ENCODE measurements at places on chromosomes 3 and 15.
A peak's percentile ranks its signal among the peaks of the same experiment; 100 is the strongest.

DNA sequence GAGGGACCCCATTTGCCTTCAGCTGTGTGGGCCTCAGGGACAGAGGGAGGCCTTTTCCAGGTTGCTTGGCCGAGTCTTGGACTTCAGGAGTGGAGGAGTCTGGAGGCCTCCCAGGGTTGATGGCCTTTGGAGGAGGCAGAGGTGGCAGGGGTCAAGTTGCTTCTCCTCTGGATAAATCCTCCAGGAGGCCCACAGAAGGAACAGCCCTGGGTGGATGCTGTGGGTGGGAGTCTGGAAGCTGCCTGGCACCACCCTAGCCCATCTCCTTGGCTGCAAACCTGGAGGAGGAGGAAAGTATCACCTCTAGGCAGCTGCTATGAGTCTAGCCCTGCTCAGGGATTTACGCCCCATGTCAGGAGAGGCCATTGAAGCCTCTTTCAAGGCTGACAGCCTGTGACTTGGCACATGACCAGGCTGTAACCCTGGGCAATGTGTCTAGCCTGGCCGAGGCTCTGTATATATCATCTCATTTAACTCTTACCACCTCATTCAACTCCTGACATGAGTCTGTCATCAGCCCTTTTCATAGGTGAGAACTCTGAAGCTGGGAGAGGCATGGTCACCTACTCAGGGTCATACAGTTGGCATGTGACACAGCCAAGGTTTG lies 2.9 kb upstream of the PRKCD start:
- DNase-seq: no peak

GRCh38 chr15:39227001-39227400 lies 353.9 kb upstream of the THBS1 start:
- no peak for DNase-seq

- no peak for DNase-seq
Measured at GRCh38 chr15:90493647-90494046, 36.1 kb upstream of the CRTC3 start.

DNA sequence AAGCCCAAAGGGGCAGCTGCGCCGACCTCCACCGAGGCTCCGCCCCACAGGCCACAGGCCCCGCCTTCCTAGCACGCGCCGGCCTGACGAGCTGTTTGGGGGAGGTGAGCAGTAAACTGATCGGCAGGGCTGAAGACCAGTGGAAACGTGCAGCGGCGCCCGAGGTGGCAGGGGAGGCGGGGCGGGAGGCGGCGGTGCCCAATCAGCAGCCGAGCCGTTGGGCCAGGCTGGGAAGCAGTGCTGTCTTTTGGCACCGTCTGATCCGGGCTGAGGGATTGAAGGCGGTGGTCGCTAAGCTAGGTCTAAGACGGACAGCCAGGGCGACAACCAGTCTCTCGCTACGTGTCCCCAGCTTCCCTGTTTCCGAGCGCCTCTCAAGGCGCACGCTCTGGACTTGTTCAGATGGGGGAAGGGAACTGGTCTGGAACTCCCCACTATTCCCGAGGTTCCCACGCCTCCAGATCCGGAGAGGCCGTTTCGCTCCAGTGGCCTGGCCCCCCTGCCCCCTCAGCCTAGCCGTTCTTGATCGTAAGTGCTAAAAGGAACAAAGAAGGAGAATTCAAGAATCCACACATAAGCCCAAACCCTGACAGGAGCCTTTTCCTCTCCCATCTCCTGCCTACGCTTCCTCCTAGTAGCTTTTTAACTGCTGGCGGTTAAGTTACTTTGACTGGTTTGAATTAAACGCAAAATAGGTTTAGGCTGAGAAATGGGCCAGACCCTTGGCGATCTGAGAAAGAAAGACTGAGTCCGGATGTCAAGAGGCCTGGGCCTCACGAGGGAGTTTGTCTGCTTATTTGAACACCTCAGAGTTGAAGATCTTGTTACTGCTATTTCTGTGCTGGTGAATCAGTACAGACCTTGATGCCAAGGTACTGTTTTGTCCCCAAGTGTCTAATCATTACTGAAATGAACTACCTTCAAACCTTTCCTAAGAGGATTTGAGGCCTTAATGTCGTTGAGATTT lies at the start of gene FMN1:
TSS of gene FMN1 (minus strand) at position 11 of the 967 bp plus-strand sequence. CDS start 39,800 bp downstream, outside the sequence.
- peak; percentile 79 for DNase-seq

DNA sequence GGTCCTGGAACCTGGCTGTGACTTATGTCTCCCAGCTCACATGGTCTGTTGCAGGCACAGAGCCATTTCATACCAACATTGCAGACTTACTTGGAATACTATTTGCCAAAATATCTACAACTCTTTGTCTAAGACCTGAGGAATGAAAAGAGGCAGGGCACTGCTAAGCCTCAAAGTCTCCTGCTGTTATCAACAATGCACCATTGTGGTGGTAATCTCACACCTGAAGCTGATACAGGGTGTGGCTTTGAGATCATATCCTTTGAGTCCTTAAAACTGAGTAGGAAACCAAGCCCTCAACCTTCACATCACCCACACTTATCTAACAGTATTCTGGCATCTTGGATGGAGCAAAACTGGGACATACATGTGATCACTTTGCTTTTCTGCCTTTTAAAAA lies 782.0 kb downstream of the EPHA3 start:
- DNase-seq: no peak

DNA sequence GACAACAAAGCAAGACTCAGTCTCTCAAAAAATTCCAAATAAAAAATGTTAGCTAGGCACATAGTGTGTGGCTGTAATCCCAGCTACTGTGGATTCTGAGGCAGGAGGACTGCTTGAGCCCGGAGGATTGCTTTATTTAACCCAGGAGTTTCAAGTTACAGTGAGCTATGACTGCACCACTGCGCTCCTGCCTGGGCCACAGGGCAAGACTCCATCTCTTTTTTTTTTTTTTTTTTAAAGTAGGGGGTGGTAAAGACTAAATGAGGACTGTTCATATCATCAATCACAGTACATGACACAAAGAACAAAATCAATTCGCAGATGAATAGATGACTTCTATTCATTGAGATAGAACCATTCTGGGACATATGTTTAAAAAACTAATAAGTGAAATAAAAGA lies 48.1 kb downstream of the ACAP2 start:
- DNase-seq: no peak

- no peak for DNase-seq
Measured at GRCh38 chr3:101970905-101971304, 121.6 kb downstream of the NFKBIZ start.

DNA sequence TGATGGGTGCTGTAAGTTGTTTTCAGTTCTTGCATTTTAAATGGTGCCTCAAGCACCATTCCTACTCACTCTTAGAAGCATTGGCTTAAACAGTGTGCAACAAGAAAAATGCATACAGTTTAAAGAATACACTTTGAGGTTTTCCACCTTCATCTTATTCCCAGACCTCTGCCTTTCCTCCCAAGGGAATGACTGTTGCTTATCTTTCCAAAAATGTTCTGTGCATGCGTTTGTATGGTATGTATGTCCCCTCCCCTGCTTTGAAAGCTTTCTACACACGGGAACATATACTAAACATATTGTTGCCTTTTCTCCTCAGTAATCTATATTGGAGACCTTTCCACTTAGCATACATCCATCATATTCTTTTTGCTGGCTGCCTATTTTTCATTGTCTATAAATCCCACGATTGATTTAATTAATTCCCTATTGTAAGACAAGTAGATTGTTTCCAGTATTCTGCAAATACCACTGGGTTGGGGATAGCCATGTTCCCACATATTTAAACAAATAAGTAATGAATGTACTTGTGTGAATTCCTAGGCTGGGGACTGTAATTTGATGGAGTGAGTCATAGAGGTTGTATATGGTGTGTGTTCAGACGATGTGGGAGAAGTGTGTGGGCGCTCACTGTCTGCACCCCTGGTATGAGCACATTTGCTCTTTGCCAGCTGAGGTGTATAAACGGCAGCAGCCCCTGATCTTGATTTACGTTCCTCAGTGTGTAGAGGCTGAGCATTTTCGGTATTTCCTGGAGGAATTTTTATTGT lies 5.8 kb downstream of the TRAK1 start:
- no peak for DNase-seq

DNA sequence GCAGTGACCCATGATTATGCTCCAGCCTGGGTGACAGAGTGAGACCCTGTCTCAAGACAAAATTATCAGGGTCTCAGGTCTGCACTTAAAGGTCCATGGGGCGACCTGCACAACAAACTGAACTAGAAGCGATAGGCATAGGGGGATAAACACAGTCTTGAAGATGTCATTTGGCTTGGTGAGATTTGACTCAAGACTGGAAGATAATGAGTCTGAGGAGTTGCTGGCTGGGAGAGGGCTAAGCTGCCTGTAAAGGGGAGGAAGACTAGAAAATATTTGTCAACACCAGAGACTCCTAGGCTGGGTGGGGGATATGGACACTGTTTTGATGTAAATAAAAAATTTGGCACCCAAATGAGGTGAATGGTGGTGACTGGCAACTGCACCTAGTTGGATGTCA lies 19.8 kb downstream of the GHRL start:
- no peak for DNase-seq

DNA sequence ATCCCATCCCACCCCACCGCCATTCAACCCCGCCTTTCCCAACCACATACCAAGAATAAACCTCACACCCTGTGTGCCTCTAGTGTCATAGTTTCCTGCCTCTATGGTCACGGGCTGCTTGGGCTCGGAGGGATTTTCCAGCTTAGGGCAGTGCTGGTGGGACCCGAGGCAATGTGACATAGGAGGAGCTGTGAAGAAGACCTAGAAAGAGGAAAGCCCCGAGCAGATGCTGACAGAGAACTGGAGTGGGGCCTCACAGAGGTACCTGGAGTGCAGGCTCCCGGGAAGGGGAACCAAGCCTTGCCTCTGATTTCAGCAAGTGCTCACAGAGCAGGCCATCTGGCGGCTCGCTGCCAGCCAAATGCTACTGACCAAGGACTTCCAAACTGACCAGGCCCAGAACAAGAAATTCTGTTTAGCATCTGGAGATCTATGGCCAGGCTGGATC lies 27.5 kb downstream of the BHLHE40 start:
- DNase-seq: peak; percentile 43

- DNase-seq: no peak
Measured at GRCh38 chr3:57999417-58000115, 8.7 kb upstream of the FLNB start.

DNA sequence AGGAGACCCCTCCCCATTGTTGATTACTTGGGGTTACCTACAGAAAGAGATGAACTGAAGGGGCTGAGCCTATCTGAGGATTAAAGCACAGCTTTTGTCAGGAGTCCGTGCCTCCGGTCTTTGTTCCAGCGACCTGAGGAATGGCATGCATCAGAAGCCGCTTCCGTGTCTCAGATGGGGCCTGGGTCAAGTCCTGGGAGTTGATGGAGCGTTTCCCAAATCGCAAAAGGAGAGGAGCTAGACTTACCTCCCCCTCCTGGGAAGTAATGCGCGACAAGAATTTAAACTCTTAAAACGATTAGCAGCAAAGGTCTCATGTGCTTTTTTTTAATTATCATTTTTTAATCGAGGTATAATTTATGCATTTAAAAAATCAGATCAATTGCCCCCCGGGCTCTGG lies 983 bp upstream of the ALDH1A3 start:
- DNase-seq: no peak

- DNase-seq: no peak
Measured at GRCh38 chr15:75531041-75531450, 48.1 kb downstream of the PTPN9 start.

DNA sequence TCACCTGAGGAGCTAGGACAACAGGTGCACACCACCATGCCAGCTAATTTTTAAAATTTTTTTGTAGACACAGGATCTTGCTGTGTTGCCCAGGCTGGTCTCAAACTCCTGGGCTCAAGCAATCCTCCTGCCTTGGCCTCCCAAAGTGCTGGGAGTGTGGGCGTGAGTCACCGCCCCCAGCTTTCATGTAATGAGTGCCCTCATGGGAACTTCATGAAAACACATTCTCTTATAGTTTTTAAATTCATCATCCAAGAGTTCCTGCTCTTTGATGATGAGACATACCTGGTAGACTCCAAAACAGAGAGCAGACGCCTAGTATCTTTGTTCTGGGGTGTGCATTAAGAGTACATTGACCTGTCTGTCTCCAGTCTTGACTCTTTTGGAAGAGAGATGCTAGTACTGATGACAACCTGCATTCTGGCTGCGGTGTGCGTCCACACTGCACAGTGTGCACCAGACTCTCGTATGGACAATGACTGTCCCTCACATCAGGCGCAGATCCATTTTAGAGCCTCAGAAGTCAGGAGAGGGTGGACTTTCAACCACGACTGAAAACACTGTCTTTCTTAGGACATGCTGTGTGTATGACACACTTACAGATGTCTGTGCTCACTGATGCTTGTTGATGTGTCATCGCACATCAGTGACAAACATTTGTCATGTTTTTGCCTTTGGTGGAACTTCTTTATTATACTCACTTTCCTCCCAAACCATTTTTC lies 2.0 kb downstream of the NRROS start:
- DNase-seq: no peak

- DNase-seq: no peak
Measured at GRCh38 chr3:157632075-157632474, 128.9 kb upstream of the VEPH1 start.

GRCh38 chr15:51390241-51390965 lies 48.9 kb downstream of the GLDN start:
- DNase-seq: no peak

DNA sequence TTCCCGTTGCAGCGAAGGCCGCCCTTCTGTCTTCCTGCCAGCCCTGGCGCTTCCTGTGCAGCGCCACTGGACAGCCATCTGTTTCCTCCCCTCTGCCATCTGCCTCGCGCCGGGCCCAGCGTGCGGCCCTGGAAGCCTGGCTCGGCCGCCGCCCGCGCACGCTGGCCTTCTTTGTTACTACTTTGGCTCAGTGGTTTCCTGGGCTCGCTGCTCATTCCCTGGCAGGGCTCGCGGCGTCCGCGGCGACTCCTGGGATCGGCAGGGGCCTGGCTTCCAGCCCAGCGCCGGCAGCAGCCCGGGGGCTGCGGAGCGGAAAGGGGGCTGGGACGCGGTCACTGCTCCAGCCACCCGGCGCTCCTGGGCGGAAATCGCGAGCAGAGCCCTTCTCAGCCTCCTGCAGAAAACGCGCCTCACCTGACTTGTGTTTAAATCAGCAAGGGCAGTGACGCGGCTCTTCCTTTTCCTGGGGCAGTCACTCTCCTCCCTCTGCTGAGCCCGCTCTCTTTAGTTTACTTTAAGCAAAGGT lies 10.0 kb downstream of the CMTM7 start:
- DNase-seq: no peak

DNA sequence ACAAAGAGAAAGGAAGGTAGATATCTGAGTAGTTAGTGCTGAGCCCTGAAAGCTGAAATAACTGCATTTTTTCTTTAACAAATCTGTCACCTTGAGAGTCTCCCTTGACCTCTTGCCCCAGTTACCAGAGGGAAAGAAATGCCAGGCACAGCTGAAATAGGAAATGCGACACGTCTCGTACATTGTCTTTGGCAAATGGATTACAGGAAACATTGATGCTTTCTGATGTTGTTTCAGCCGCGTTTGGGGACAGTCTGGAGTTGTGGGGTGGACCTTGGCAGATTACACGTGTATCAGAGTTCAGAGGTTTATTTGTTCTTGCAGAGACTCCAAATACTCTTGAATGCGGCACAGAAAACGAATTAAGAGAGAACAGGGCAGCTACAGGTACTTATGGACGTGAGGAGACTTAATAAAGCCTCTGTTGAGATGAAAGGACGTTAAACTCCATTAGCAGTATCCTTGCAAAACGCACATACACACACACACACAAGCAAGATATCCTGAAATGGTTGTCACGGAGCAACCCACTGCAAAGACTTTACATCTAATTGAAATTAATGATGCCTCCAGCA lies 272.8 kb upstream of the RORA start:
- DNase-seq: no peak

GRCh38 chr15:56760186-56760585 lies 26.9 kb upstream of the ZNF280D start:
- no peak for DNase-seq
